ENCODE measurements at places on chromosomes 2 and 18.

GRCh38 chr2:238730881-238731280, 117.0 kb upstream of the TWIST2 start:
- no peak for DNase-seq

DNA sequence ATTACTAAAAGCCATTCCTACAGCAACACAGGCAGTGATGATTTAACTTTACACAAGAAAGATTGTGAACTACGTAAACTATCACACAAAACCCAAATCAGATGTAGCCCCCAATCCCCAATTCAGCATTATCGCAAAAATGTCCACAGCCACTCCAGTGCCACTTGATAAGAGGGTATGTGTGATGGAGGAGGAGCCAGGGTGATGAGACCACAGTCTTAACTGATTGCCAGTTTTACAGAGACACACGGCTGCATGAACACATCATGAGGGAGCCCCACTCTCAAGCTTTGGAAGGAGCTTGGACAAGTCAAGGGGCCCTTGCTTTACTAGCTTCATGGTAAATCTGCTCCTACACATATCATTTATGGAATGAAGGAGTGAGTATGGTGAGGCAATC, 116.0 kb downstream of the FAM161A start:
- no peak for DNase-seq

DNA sequence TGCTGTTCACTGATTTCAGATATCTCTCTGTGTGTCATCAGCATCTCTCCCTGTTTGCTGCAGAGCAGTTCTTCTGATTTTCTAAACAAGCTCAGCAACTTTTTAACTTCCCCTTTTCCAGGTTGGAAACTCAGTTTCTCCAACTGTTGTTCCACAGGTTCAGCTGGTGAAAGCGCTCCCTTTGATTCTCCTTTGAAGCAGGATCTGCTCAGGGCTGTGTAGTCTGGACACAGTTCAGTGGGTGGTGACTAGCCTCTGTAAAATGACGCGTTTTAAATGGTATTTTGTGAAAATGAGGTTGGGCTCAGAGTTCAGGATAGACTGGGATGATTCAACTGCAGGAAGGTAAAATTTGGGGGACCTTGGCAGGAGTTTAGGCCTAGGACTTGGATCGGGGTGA, 106.3 kb downstream of the TRIM43 start:
- no peak for DNase-seq

DNA sequence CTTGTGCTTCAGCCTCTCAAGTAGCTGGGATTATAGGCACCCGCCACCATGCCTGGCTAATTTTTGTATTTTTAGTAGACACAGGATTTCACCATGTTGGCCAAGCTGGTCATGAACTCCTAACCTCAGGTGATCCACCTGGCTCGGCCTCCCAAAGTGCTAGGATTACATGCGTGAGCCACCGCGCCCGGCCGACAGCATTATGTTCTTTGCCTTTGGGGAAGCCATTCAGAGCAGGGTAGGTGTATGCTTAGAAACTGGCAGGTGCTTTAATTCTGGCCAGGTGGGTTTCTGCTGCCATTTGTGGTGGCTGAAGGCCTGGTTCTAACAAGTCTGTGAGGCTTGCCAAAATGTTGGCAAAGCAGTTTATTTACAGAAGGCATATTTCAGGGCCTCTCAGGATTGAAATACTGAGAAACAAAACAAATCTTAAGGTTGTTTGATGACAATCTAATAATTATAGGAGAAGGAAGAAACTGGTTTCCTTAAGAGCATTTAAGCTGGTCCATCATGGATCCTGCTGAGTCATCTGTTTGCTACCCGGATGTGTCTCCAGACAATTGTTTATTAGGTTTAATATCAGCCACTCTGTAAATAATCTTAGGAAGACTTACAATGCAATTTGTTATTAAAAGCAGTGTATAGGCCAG, 16.0 kb downstream of the SLC20A1 start:
- no peak for DNase-seq

DNA sequence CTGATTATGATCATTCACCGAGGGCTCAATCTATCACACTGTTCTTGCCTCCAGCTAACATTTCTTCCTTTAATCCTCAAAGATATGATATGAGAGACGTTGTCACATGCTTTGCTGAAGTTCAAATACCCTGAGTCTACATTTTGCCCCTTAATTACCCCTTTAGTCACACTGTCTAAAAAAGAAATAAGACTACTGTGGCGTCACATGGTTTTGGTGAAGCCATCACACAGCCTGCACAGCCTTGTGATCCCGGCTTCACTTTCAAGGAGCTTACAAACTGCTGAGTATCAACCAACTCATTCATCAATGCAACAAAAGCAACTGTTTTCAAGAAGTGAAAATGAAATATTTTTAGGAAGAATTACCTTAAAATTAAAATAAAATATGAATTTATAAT, 31.9 kb upstream of the SOCS6 start:
- DNase-seq, result no peak

DNA sequence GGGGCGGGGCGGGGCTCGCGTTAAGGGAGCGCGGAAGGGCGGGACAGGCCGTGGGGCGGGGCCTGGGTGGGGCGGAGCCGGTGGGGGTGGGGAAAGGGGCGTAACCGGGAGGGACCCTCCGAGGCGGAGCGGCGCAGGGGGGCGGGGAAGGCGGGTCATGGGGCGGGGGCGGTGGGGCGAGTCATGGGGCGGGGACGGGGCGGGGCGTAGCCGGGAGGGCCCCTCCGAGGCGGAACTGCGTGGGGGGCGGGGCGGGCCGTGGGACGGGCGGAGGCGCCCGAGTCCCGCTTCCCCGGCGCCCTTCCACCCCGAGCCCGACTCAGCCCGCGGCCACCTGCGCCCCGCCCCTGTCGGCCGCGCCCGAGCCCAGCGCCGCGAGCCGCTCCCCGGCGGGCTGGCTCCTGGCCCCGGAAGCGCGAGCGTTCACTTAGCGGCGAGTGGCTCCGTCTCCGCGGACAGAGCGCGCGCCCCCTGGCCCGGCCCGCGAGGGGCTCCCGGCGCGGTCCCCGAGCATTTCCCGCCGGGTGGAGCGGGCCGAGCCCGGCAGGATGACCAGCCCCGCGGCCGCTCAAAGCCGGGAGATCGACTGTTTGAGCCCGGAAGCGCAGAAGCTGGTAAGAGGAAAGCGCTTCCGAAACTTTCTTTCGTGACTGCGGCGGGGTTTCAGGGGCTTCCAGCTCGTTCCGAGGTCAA, 64.7 kb downstream of the LRRFIP1 start:
- DNase-seq, result peak; percentile 80

DNA sequence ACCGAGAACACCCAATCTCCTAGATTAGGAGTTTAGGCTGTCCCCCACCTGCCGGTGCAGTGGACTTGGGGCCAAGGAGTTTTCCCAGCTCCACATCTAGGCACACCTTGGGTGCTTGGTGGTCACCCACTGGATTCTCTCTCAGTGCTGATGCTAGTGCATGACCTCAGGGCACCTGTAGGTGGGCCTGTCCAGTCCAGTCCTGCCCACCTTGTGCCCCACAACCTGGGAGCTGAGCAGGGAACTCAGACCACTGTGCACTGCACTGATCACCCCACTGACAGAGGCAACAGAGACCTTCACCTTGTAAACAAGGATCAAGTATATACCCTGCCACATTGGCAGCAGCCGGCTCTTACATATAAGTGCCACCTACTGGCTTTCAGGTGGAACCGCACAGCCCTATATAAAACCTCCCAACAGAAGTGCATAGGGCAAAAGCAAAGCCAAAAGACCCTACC, 12.7 kb upstream of the CDH19 start:
- DNase-seq, result peak; percentile 2
